A549 treated with Hydrocortisone at 1 μM for 4 hours (cell line): ENCODE measurements at places on chromosomes 1 and 21. TPM values are rescaled to one million over a fixed set of nuclear protein-coding genes. Genes with fewer than 3 reads are reported as not detected.

HMGCS2 gene
- not detected in 5 replicates for total RNA-seq

C1orf141 gene
- total RNA-seq = not detected in 5 replicates

C1QB gene
- not detected in 5 replicates for total RNA-seq

KCNJ9 gene
- total RNA-seq = not detected in 5 replicates

CD5L gene
- not detected in 5 replicates for total RNA-seq

FAM163A gene
- not detected in 5 replicates for total RNA-seq

NTNG1 gene
- total RNA-seq = not detected in 5 replicates

AADACL4 gene
- not detected in 5 replicates for total RNA-seq

CYB561D1 gene
- 4.3 to 4.8 TPM (median 4.6 TPM) in 5 replicates for total RNA-seq

INTS3 gene
- 18.7 to 21.0 TPM (median 20.5 TPM) in 5 replicates for total RNA-seq

A3GALT2 gene
- not detected in 5 replicates for total RNA-seq

MTHFR gene
- total RNA-seq = 4.4 to 5.0 TPM (median 4.7 TPM) in 5 replicates

PTPRU gene
- total RNA-seq = 7.2 to 9.1 TPM (median 8.4 TPM) in 5 replicates

LRRC8B gene
- 2.6 to 4.5 TPM (median 3.8 TPM) in 5 replicates for total RNA-seq

DNAH14 gene
- total RNA-seq = 12.9 to 16.3 TPM (median 15.3 TPM) in 5 replicates

C8A gene
- total RNA-seq = not detected in 5 replicates

INAVA gene
- total RNA-seq = 39.8 to 52.8 TPM (median 45.0 TPM) in 5 replicates

LCK gene
- 0.03 TPM in 1 of 5 replicates, not detected in the others for total RNA-seq

ZNF670 gene
- total RNA-seq = 2.9 to 4.7 TPM (median 3.4 TPM) in 5 replicates

PHF13 gene
- total RNA-seq = 7.3 to 9.6 TPM (median 9.2 TPM) in 5 replicates

S100A7A gene
- total RNA-seq = not detected in 5 replicates

TMEM167B gene
- 7.9 to 9.3 TPM (median 8.6 TPM) in 5 replicates for total RNA-seq

GBP5 gene
- 0.06 to 0.10 TPM in 2 of 5 replicates, not detected in the others for total RNA-seq

ZC3H12A gene
- total RNA-seq = 35.4 to 54.7 TPM (median 46.9 TPM) in 5 replicates

FCRL6 gene
- not detected in 5 replicates for total RNA-seq

TNNI3K gene
- total RNA-seq = 0.18 TPM in 1 of 5 replicates, not detected in the others

MNDA gene
- not detected in 5 replicates for total RNA-seq

C4BPA gene
- total RNA-seq = 0.45 to 0.99 TPM (median 0.53 TPM) in 5 replicates

FCN3 gene
- not detected in 5 replicates for total RNA-seq

SV2A gene
- 0.09 to 0.15 TPM (median 0.09 TPM) in 5 replicates for total RNA-seq

KRTAP19-1 gene
- not detected in 5 replicates for total RNA-seq

CFAP298 gene
- 23.1 to 33.2 TPM (median 31.1 TPM) in 5 replicates for total RNA-seq

SPRR1B gene
- total RNA-seq = not detected in 5 replicates

DYNLT5 gene
- total RNA-seq = not detected in 5 replicates

KRTAP21-2 gene
- total RNA-seq = not detected in 5 replicates

KDM1A gene
- total RNA-seq = 88.4 to 112 TPM (median 95.2 TPM) in 5 replicates

S100A10 gene
- 1,665 to 2,678 TPM (median 2,486 TPM) in 5 replicates for total RNA-seq

FPGT gene
- total RNA-seq = 4.6 to 8.4 TPM (median 7.4 TPM) in 5 replicates

LRRC71 gene
- 0.05 to 0.23 TPM (median 0.17 TPM) in 5 replicates for total RNA-seq

CD101 gene
- 0.09 to 0.39 TPM (median 0.16 TPM) in 5 replicates for total RNA-seq

WNT2B gene
- total RNA-seq = 0.13 to 0.29 TPM (median 0.23 TPM) in 5 replicates

JAK1 gene
- 154 to 229 TPM (median 186 TPM) in 5 replicates for total RNA-seq

GCSAML gene
- not detected in 5 replicates for total RNA-seq

ALX3 gene
- not detected in 5 replicates for total RNA-seq

LCE1E gene
- 0.08 to 0.17 TPM (median 0.12 TPM) in 3 of 5 replicates, not detected in the others for total RNA-seq

FMO2 gene
- total RNA-seq = not detected in 5 replicates

TP73 gene
- 0.61 to 0.81 TPM (median 0.64 TPM) in 5 replicates for total RNA-seq

TLCD4 gene
- 7.7 to 12.5 TPM (median 10.4 TPM) in 5 replicates for total RNA-seq

DDAH1 gene
- 6.4 to 8.7 TPM (median 7.6 TPM) in 5 replicates for total RNA-seq

ARMH1 gene
- total RNA-seq = 0.55 to 1.1 TPM (median 0.92 TPM) in 5 replicates

KCNC4 gene
- 3.0 to 3.9 TPM (median 3.8 TPM) in 5 replicates for total RNA-seq
